Kasumi-1 (cell line): ENCODE measurements at places on chromosomes 4 and X.

- no peak for DNase-seq
Measured at GRCh38 chr4:103073792-103074438, 2.6 kb downstream of the SLC9B2 start.

DNA sequence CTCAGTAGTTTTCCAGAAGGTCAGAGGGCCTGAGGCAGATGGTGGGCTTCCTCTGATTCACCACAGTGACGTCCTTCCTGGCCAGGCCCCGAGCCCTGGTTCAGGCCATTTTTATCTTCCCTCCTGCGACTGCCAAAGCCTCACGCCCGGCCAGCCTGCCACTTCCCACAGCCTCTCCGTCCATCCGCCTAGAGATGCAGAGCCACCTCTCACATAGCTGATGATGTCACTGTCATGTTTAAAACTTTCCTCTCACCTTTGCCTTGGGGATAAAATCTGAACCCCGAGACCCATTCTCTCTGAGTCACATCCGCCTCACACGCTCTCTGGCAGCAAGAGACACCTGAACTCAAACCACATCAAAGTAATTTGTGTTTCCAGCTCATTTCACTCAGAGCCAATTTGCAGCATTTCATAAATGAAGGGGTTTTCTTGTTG is 175.3 kb downstream of the QDPR start:
- no peak for DNase-seq

GRCh38 chr4:102517753-102518152 is 16.6 kb downstream of the NFKB1 start:
- DNase-seq = no peak

DNA sequence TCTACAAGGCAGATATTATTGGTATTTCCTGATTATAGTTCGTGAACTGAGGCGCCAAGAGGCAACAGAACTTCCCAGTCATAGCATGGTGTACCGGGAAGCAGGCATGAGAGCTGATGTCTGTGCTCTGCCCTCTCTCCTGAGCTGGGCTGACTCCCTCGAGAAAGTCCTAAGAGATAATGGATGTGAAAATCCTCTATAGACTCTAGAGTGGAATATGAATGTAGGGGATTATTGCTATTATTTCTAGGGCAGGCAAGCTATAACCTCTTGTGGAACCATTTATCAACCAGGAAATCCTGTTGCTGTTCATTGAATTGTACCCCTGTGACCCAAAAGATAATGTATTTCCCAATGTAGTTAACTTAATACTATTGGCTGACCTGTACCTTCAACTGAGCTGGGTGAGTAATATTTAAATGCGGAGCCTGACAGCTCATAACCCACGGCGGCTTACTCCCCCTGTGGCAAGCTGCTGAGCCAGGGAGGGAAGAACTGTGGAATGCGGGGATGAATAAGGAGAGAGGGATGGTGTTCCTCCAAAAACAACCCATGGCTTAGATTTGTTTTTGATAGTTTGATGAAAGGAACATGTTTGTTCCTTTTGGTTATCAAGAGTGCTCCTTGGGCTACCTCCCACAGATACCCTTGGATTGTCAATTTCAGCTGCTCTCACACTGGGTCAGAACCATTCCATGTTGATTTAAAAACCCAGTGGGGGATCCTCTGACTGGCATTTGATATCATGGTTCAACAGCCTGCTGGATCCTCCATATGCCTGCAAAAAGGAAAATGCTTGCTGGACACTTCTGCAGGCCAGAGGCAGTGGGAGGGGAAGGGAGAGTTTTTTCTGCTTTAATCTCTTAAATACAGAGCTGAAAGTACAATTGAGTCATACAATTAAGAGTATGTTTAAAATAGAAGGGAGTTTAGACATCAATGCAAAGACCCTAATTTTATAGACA is 339.0 kb upstream of the BOD1L1 start:
- DNase-seq = no peak

- no peak for DNase-seq
Measured at GRCh38 chr4:168558599-168558998, 61.7 kb downstream of the PALLD start.

GRCh38 chr4:21885770-21886169 is 62.8 kb downstream of the KCNIP4 start:
- no peak for DNase-seq
